HuH-7.5 (cell line): ENCODE measurements at places on chromosomes 7 and 10.

DNA sequence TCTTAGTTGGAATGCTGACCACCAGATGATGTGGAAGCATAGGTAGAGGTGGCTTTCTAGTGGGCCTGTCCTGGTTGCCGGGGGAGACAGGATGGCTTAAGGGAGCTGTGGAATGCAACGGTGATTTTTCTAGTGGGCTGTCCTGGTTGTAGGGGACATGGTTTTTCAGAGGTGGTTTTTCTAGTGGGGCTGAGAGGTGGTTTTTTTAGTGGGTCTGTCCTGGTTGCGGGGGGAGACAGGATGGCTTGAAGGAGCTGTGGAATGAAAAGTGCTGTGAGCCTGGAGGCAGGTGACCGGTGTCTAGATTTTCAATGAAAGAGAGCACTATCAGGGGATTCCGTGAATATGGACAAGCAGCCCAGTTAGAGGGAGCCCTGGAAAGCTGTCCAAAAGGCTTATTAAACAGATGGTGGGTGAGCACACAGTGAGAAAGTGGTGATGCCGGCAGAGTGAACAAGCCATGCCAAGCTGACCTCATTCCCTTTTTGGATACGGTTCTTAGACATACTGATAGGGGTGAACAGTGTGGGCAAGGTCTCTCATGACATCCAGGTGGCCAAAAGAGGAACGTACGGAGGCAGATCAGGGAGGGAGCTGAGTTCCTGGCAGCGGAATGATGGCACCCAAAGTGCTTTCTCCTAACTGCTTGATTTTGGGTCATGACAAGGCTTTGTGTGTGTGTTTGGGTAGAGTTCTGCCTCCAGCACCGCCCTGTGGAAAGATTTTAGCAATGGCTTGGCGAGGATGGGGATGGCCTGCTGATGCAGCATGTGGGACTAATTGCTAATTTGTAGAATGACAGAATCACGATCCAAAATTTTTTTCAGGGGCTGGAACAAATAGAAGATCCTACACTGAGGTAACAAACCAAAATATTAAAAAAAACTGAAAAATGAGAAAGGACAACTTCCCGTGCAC is 126.6 kb downstream of the TMEM178B start:
- DNase-seq, result no peak

DNA sequence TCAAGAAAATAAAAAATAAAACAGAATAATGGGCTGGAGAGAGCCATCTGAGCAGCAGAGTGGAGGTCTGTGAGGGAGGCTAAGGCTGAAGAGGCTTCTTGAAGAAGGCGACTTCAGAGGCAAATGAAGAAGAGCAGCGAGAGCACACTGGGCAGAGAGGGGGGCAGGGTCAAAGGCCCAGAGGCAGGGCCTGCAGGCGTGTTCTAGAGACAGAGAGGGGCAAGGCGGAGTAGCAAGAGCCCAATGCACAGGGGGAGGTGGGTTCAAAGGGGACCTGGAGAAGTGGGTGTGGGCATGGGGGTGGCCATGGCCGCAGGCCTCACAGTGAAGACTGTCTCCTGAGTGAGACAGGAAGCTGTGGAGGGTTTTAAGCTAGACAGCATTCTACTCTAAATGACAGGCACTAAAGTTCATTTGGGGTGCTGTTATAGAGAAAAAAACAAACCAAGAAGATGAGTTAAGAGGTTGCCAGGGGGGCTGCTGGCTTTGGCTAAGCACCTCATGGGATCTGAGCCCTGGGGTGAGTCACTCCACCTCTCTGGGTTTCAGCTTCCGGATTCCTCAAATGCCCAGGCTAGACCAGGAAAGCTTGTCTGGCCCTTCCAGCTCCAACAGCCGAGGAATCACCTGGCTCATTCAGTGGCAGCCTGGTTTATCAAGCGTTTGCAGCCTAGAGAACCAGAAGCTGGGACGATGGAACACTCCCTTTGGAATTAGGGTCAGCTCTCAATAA is 81.7 kb downstream of the DLG5 start:
- no peak for DNase-seq

GRCh38 chr7:47225387-47226131 is 356.4 kb downstream of the TNS3 start:
- no peak for DNase-seq

GRCh38 chr7:142351145-142351544 is 93.3 kb upstream of the PRSS58 start:
- DNase-seq, result no peak

GRCh38 chr10:114856544-114857287 is 35.1 kb downstream of the FHIP2A start:
- no peak for DNase-seq

DNA sequence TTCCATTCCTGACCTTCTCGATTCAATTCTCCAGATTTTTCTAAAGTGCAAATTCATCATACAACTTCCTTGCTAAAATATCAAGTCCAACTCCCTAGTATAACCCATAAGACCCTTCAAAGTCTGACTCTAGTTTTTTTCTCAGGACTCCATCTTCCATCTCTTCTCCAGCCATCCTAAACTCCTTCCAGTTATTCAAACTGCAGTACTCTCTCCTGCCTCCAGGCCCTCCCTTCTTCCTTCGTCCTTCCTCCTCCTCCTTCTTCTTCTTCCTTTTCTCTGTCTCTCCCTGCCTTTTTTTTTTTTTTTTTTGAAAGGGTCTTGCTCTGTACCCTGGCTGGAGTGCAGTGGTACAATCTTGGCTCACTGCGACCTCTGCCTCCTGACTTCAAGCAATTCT is 111.9 kb downstream of the RELN start:
- DNase-seq, result no peak

DNA sequence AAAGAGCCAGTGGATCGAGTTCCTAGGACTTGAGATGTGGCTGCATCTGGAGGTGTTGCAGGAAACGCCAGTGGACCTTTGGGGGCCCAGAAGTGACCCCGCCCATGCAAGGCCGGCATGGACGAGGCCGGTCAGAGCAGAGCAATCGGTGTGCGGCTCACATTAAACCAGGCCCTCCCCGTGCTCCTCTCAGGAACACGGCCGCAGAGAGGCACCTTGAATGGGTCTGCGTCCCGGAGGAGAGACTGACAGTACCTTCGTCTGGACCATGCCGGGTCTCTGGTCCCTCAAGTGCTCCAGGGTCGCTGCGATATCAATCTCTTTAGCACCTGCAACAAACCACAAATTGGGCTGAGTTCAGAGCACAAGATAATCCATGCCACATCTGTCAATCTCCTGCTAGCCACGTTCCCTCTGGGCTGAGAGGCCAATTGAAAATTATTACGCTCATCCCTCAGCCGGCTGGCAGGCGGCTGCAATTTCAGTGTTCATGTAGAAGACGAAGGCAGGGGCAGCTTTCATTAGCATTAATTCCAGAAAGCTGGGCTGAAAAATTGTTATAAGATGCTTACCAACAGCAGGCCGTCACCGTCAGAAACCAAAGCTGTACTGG is 212.0 kb downstream of the DNAJB6 start:
- DNase-seq, result no peak

DNA sequence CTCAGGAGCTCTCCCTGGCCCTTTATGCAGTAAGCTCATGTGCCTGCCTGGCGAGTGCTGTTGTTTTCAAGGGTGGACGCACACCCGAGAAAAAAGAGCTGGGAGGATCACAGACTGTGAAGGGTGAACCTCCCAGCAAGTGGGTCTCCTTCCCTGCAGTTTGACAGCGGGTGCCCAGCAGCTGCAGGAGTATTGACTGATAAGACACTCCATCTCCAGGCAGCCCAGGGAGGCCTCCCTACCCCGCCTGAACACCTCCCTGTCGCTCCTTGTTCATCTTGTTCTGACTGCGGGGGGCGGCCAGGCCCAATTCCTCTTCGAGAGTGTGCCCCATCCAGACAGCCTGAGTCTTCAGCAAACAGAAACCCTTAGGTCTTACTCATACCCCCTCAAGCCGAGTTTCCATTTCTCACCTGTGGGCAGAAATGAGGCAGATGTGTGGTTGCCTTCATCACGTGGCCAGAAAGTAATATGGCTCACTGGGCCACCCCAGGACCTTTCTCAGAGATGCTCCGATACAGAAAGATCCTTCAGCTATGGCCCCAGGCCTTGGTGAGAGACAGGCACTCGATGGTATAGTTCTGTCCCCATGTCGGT is 17.2 kb downstream of the MDH2 start:
- DNase-seq, result no peak

- DNase-seq, result no peak
Observed at GRCh38 chr7:73507556-73507955, 14.5 kb downstream of the BAZ1B start.

DNA sequence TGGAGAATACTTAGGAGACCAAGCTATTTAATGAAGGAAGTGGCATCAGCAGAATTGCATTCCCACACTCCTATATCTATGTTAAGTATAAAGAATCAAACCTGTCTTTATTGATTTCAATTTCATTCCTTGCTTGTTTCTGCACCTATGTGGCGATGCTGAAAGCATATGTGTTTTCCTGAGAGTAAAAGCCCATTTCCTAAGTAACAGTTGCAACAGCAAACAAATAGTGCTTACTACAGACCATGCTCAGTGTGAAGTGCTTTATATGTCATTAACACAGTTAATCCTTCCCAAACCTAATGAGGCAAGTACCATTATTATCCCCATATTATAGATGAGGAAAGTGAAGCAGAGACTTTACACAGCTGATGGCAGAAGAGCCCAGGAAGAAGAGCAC is 552.1 kb downstream of the PARD3 start:
- DNase-seq, result no peak
